ENCODE measurements at places on chromosomes 11 and 22.

DNA sequence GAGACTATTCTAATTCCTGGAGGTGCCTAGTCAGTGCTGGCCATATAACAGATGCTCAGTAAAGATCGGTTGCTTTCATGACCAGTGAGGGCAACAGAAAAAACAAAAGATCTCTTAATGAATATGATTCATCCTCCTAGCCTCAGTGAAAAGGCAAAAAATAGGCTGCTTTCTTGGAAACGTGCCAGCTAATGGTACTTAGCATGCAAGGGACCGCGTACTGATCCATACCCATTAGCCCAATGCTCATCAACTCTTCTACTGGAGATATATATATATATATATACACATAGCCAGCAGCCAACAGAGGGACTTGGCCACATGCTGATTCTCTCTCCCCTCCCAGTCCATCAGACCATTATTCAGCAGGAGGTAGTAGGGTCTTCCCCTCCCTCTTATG is 320.4 kb downstream of the KIRREL3 start:
- DNase-seq: no peak

DNA sequence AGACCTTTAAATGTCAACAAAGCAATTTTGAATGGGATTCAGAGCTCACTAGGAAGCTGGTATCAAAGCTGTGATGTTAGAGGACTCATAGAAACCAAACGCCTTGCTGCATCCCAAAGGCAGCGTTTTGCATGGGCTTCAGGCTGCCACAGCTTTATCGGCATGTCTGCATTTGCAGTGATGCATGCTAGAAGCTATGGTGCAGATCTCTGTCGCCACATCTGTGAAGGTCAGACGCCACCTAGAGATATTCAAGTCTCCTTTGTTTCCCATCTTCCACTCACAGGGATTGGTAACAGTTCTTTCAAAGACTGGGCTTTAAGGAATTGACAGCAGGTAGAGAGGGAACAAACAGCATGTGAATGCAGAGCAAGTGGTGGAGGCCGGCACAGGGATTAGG is 47.8 kb downstream of the NTM start:
- DNase-seq: no peak

GRCh38 chr22:33302049-33302545 is 243.9 kb upstream of the SYN3 start:
- DNase-seq: peak; percentile 8

GRCh38 chr11:12066799-12067508 is 43.4 kb upstream of the MICAL2 start:
- no peak for DNase-seq

GRCh38 chr11:134471716-134472455 is 59.8 kb upstream of the B3GAT1 start:
- no peak for DNase-seq

DNA sequence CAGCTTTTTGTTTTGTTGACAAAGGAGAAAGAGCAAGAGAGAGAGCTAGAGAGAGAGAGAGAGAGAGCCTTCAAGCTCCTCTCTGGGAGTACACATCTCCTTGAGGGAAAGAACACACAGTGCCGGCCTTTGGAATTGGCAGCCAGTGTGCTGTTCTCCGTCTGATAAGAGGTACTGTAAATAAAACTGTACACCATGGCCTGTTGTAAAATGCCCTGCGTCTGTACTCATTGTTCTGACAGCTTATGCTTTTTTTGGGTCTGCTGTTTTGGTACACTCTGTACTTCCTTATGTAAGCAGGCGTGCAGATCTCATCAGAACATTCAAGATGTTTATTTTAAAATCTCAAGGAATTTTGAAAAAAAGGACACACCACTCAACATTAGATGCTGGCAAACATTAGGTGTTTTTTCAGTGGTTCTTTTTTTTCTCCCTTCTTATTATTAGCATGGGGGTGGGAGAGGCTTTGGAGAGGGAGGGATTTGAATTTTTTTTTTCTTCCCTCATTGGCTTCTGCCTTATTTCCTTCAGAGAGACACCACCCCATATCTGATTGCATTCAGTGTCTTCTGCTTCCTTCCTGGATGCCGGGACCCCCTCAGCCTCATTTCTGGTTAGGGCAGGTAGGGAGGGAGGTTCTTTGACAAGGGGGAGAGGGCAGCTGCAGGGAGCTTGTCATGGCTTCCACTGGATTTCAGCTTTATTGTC is 116.8 kb upstream of the NNMT start:
- peak; percentile 19 for DNase-seq

DNA sequence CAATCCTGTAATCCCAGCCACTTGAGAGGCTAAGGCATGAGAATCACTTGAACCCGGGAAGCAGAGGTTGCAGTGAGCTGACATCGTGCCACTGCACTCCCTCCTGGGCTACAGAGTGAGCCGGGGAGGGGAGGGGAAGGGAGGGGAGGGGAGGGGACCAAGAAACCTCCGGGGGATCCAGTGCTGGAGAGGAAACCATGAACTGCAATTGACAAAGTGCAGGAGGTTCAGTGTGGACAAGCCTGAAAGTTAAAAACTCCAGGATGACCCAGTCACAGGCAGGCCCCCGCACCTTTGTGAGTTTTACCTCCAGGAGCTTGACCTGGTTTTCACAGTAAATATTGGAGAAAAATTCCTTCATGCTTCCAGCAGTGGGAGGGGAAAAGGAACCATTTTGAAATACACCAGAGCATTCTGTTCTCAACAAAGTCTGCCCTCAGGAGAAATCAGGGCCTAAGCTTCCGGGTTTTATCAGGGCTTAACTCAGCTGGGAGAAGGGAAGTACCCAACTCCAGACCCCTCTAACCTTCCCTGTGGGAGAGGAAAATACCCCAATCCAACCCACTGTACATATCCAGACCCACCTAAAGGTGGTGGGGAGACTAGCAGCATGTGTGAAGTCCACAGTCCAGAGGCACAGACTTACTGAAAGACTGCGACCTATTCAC is 15.5 kb upstream of the ZFTA start:
- no peak for DNase-seq

GRCh38 chr11:118979434-118979833 is 7.9 kb downstream of the FOXR1 start:
- DNase-seq: no peak

All from esophagus squamous epithelium (tissue), 5 donors.